NCI-H82 (cell line): ENCODE measurements at places on chromosomes 3 and 15.

GRCh38 chr3:106428565-106428994 is 559.8 kb upstream of the CBLB start:
- no peak for DNase-seq

- no peak for DNase-seq
These were observed 82.6 kb upstream of the ARHGEF3 start for GRCh38 chr3:56884387-56884786.

DNA sequence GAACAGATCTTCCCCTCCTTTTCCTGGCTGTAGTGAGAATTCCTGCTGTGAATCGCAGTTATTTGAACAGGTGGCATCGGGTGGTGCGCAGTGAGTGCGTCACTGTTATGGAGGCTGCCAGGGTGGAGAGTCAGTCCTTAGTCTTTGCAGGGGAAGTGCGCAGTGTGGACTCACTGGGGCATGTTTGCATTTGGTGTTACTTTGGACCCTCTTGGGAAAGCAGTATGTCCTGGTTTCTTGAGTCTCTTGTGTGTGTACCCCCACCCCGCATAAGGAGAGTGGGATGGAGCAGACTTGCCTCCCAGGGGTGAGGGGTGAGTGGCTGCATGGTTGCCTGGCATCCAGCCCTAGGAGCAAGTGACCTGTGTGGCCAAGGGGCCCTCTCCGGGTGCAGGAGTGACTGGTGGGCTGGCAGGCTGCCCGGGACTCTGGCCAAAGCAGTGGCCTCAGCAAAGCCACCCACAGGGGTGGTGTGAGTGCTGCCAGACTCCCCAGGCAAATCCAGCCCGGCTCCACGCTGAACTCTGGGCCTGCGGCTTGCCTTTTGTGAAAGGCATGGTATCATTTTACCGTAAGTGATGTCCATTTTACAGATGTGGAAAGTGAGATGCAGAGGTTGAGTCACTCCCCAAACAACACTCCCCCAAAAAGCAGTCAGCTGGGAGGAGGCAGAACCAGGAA is 46.4 kb downstream of the DNASE1L3 start:
- no peak for DNase-seq

- no peak for DNase-seq
These were observed 3.6 kb downstream of the RFC4 start for GRCh38 chr3:186802701-186803100.

GRCh38 chr3:123072152-123072551 is 5.3 kb downstream of the PDIA5 start:
- DNase-seq: no peak

- DNase-seq: no peak
These were observed 283.3 kb downstream of the KLF13 start for GRCh38 chr15:31609906-31610305.
